ENCODE measurements at places on chromosomes 3 and 15.

DNA sequence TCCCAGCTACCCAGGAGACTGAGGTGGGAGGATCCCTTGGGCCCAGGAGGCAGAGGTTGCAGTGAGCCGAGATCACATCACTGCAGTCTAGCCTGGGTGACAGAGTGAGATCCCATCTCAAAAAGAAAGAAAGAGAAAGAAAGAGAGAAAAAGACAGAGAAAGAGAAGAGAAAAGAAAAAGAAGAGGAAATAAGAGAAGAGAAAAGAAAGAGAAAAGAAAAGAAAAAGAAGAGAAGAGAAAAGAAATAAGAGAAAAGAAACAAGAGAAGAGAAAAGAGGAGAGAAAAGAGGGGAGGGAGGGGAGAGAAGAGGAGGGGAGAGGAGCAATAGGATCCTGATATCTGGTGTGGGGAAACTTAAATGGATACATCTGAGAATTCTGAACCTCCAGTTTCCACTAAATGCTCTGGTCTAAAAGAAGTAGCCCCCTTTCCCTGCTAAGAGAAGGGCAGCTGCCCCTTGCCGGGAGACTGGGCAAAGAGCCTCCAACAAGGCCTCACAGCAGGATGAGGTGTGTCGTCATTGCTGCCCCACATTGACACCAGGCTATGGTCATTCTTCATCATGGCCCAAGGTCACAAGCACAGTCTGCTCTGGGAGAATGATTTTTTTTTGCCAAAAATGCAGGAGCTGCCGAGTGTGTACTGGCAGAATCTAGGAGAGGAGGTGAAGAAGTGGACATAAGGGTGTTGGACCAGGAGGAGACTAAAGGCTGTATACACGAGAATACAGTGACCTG is 21.1 kb upstream of the COMMD4 start:
- no peak for DNase-seq

DNA sequence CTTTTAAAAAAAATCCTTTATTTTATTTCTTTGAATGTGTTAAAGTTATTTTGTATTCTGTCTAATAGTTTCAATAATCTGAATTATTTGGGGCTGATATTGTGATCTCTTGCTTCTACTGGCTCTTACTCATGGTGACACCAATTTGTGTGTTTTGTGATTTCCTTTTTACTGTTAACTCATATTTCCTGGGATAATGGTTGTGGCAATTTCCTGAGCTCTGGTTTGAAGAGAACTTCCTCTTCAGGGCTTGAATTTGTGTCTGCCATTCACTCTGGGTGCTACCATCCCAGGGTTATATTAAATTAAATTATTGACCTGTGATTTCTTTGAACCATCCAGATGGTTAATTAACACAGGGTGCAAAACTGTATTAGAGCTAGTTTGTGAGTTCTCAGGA is 60.4 kb upstream of the RNF7 start:
- no peak for DNase-seq

DNA sequence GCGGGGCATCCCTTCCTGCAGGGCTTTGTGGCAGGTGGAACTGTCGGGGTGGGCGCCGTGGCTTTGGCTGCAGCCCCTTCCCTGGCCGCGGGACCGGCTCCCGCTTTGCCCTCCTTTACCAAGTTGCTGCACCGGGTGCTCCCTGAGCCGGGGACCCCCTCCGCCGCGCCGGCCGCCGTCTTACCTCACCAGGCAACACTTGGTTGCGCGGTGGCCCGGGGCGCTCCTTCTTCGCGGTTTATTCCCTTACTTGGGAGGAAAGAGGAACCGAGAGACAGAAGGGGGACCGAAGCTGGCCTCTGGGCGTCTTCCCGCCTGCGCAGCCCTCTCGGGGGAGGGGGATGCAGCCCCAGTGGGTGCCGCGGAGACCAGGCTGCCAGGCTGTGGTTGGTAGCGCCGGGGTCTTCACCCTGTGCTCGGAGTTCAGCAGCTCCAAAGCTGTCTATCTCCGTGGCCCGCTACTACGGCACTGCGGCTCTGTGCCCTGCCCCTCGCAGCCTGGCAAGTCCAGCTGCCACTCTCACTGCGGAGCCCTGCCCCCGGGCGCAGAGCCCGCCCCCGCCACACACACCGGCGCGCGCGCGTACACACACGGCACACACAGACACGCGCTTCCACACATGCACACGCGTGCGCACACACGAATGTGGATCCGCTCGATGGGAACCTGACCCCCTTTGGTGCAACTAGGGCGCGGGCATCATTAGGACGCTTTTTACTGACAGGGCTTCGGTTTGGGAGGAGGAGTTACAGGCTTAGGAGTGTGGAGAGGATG is at the start of gene DGKG:
TSS of gene DGKG (minus strand) at position 473 of the 775 bp plus-strand sequence. CDS start 41,775 bp downstream, outside the sequence.
- peak; percentile 83 for DNase-seq

- DNase-seq = no peak
These were observed 9.3 kb downstream of the CCDC33 start for GRCh38 chr15:74245342-74245931.

- DNase-seq = no peak
These were observed 57.9 kb upstream of the EPHB3 start for GRCh38 chr3:184503647-184504046.

Measured in vagina (tissue), 2 donors.